ENCODE measurements at places on chromosomes 2 and 18.

DNA sequence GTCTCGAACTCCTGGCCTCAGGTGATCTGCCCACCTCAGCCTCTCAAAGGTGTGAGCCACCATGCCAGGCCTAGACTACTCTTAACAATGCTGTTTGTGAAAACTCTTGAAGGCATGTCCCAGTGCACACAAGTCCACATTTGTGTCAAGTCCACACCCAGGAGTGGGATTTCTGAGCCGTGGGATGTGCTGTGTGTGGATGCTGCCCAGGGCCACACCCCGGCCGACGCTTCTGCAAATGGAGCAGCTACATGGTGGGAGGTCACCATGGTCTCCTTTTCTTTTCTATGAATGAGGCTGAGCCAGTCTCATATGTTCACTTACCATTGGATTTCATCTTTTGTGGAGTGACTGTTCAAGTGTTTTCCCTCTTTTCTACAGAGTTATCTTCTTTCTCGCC is 15.8 kb downstream of the SNED1 start:
- no peak for DNase-seq

DNA sequence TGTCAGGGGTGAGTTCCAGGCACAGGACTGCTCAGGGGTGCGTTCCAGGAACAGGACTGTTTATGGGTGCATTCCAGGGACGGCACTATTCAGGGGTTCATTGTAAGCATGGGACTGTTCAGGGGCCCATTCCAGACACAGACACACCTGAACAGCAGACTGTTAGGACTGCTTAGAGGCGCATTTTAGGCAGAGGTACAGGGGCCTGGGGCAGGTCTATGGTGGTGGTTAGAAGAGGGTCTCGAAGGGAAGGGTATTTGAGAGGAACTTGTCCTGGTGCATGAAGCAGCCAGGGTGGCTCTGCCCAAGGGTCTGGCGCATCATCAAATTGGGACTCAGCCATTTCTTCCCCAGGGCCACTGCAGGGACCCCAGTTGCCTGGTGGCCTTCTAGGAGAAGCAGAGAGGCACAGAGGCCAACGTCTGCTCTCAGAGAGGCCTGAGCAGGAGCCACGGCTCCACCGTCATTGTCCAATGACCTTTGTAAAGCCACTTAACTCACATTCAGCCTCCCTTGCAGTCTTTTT is 14.8 kb upstream of the MLPH start:
- no peak for DNase-seq

GRCh38 chr2:31675485-31675901 is 94.8 kb upstream of the SRD5A2 start:
- DNase-seq, result peak; percentile 34

GRCh38 chr2:66431846-66432587 is 2.9 kb upstream of the MEIS1 start:
- no peak for DNase-seq

- no peak for DNase-seq
These were observed 82.1 kb upstream of the CCDC141 start for GRCh38 chr2:179132076-179132475.

GRCh38 chr18:55489034-55489986 is 98.7 kb downstream of the TCF4 start:
- DNase-seq, result no peak

- no peak for DNase-seq
These were observed 7.4 kb downstream of the PLEK start for GRCh38 chr2:68372485-68372884.

- DNase-seq, result no peak
These were observed 125.8 kb upstream of the ZNF804A start for GRCh38 chr2:184472481-184472880.

DNA sequence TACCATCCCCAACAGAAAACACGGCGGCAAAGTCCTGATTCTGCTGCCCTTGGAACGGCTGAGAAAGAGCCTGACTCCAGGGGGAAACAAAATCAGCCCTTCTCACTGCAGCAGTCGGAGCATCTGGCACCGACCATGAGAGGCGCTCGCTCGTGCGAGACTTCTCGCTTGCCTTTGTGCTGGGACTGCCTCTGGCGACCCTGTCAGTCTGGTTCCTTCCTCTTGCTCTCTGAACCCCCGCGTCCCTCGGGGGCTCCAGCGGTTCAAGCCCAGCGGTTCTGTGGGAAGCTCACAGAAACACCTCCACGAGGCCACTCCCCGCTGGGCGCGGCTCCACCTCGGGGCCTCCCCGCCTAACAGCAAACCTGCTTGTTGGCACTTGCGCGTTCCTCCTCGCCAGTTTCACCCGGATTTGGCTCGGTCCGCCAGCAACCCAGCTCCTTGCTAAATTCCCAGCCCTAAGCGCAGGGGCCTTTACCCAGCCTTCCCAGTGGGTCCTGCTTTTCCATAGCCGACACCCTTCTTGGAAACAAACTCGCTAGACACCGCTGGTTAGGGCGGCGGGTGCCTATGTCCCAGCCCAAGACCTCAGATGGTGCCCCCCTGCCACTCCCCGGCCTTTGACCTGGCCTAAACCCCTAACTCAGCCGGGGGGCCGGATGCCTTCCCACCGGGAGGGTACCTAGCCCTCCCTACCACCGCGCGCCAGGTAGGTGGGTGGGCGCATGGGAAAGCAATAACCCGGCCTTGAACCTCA is 2.2 kb downstream of the RND3 start:
- peak; percentile 63 for DNase-seq

GRCh38 chr18:59005262-59005661 is 134.4 kb upstream of the SEC11C start:
- DNase-seq, result peak; percentile 41

DNA sequence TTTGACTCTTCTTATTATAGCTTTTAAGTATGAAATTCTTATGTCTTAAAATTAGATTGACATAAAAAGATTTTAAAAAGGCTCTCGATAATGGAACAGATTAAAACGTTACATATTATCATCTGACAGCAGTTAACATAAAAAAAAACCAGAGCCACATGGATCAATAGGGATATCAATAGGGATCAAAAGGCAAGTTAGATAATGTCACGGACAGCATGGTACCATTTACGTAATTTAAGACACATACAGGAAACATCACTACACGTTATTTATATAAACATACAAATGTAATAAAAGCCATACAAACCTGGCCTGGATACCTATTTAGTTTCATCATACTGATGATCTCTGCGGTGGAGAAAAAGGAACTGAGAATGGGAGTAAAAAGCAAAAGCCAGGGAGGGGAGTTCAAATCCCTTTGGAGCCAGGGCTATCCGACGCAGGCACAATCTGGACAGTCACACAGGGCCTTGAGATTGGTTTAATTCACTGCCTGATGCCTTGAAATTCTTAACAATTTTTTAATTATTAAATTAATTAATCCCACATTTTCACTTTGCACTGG is 227.2 kb downstream of the AFF3 start:
- no peak for DNase-seq

Data from iPS-NIHi11 (cell line).